ENCODE measurements at places on chromosomes 7 and 10.
A peak's percentile ranks its signal among the peaks of the same experiment; 100 is the strongest.

- DNase-seq, result no peak
These were observed 119.1 kb upstream of the JCAD start for GRCh38 chr10:30178356-30178964.

DNA sequence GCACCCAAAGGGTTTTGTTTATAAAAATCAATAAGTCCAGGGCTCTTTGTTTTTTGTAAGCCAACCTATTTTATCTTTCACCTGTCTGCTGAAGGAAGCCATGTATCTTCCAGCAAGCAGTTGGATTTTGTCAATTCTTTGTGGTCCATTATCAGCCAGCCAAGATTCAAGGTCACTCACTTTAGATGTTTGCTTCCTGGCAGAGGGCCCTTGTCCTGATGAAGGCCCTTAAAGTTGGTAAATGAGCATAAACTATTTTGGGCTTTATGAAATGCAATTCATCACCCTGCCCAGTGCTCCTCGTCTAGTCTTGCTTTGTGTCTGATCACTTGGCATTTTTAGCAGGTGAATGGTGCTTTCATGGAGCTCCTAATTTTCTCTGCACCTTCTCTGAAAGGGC is 1004.2 kb downstream of the GRID1 start:
- no peak for DNase-seq

GRCh38 chr7:41979834-41980307 is 257.1 kb downstream of the GLI3 start:
- peak; percentile 65 for DNase-seq

DNA sequence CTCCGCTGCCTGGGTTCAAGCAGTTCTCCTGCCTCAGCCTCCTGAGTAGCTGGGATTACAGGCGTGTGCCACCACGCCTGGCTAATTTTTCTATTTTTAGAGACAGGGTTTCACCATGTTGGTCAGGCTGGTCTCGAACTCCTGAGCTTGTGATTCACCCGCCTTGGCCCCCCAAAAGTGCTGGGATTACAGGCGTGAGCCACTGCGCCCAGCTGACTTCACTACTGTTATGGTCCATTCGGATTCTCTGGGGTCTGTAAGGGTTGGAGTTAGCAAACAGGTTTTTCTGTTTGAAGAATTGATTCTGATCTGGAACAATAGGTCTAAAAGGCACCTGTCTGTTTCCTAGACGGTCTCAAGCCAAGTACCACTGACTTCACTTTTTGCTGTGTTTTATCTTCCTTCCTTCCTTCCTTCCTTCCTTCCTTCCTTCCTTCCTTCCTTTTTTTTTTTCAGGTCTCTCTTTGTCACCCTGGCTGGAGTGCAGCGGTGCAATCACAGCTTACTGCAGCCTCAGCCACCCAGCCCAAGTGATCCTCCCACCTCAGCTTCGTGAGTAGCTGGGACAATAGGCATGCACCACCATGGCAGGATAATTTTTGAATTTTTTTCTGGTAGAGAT is 192.2 kb downstream of the CAMK1D start:
- DNase-seq, result no peak

DNA sequence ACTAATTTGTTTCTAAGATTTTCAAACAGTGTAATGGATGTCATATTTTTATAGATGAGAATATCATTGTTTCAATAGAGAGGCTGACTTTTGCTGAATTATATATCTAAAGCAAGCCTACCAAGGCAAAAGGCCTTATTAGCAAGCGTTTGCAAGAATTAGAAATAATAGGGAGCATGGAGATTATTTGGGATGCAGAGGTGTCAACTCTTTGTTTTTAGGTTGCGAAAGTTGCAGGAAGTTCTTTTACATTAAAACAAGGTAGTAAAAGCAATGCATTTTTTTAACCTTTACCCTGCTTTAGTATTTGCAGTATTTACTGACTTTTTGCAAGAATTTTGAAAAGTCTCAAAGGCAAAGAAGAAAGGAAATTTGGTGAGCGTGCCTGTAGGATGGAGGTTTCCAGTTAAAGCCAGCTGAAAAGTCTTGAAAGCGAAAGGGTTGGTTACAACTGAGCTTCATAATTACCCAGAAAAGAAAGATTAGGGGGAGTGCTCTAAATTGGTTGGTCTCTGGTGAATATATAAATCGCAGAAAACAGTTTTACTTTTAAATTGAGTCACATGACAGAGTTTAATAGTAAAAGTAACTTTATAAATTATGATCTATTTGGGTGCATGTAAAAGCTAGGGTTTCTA is 81.6 kb downstream of the MKLN1 start:
- DNase-seq, result no peak

DNA sequence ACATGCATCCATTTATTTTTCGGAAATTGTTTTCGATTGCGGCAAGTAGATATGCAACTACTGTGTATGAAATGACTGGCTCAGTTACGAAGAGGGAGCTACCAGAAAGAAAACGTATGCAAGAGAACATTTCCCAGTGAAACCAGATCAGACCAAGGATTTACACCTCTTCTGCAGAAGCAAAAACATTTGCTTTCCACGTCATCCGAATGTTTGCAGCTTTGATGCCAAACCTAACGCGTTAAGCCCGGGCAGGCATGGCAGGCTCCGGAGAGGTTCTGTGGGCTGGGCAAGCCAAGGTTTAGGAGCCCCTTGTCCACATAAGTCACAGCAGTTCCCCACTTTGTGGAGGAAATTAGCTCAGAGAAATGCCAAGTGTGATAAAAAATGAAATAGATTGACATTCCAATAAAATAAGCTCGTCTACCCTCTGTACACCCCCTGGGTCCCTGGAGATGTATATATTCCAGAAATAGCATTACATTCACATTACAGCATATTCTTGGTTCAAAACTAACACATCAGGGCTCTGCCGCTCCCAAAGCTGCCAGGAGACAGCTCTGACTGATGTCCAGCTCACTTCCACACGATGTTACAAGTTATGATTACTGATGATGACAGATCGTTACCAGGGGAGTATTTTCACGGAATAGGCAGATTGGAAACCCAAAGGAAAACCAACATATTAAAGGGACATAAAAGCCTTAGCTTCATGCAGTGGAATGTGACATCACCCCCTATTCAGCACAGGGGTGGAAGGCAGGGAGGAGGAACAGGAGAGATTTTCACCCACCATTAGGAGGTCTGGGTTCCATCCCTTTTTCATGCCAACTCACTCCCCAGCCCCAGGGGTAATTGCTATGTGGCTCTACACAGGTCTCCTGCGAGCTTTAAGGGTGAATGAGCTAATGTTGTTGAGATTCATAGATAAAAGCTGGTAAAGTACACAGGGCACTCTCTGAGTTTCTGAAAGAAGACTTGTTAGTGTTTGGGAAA is 81.5 kb downstream of the LYZL1 start:
- no peak for DNase-seq
